ENCODE measurements at places on chromosomes 5 and 9.
A peak's percentile ranks its signal among the peaks of the same experiment; 100 is the strongest.

GRCh38 chr5:179319741-179320281 is 25.4 kb downstream of the ADAMTS2 start:
- DNase-seq, result peak; percentile 78

DNA sequence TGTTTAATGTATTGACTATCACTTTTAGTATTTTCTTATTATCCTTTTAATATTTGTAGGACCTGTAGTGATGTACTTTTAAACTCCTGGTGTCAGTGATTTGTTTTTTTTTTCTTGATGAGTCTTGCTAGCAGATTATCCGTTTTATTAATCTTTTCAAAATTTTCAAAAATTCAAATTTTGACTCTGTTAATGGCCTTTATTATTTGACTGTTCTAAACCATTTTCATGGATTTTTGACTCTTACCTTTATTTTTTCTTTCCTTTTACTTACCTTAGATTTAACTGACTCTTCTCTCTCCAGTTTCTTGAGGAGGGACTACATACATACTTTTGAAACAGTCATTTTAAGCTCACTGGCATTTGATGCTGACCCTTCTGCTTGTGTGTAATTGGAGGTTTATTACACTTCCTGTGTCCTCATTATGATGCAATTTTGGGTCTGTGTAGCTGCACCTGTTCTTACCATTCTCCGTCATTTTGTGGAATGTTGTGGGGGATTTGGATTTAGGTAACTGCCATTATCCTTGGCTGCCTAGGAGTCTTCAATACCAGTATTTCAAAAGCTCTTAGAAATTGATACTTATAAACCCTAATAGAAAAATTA is 32.0 kb upstream of the EXOC3 start:
- no peak for DNase-seq

DNA sequence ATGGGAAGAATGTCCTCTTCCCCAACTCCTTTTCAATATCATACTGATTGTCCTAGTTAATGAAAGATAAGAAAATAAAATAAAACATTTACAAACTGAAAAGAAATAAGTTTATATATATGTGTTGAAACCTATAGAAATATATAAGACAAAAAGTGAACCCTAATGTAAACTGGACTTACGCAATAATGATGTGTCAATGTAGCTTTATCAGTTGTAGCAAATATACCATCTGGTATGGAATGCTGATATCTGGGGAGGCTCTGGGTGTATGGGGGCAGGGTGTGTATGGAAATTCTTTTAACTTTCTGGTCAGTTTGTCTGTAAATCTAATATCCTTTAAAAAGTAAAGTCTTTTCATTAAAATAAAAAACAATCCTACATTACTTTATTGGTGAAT is 603.9 kb downstream of the DMRTA1 start:
- no peak for DNase-seq

- no peak for DNase-seq
Observed at GRCh38 chr5:74100268-74100665, 474.3 kb downstream of the ARHGEF28 start.

GRCh38 chr9:4263591-4263990 is 36.3 kb downstream of the GLIS3 start:
- DNase-seq, result no peak

DNA sequence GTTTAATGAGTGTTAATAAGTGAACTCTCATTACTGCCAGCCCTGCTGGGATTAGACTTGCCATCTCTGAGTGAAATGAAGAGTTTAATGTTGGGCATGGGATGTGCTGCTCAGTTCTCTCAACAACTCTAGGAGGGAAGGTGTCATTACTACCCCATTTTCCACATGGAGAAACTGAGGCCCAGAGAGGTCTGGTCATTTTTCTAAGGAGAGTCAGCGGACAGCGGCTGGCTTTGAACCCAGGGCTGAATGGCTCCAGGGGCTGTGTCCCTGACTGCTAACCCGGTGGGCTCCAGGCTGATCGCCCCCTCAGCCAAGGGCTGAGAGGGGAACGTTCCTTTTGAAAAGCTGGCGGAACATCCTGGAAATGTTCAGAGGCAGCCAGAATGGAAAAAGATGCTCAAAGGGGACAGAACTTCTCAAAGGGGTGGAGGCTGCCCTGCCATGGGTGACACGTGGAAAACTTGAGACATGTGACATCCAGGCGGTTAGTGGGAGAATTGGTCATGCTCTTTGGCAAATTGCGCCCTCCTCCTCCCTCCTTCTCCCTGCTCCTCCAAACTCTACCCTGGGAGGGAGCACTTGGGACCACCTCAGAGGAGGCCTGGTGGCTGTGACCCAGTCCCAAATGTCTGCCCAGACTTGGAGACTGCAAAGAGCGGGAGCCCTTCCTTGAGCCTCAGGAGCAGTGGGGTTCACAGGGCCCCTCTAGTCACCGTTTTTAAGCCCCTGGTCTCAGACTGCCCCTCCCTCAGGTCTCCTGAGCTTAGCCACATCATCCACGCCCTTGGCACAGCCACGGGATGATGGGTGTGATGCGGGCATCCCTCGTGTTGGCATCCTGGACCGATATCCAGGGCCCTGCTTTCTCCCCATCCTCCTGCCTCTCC is 28.7 kb downstream of the DNM1 start:
- no peak for DNase-seq

DNA sequence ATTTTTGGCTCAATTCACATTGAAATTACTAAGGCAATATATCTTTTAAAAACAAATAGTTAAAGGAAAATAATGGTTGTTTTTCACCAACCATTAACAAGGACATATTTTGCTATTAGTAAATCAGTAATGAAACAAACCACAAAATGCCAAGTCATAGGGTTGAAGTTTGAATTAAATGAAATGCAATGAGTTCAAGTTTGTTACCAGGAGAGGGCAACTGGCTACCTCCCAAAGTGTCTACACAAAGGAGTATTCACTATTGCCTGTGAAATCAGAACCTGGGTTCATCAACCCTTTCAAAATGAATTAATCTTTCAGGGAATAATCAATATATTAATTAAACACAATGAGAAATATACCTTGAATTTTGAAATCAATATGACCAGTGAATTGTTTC is 138.4 kb upstream of the DMRTA1 start:
- no peak for DNase-seq

DNA sequence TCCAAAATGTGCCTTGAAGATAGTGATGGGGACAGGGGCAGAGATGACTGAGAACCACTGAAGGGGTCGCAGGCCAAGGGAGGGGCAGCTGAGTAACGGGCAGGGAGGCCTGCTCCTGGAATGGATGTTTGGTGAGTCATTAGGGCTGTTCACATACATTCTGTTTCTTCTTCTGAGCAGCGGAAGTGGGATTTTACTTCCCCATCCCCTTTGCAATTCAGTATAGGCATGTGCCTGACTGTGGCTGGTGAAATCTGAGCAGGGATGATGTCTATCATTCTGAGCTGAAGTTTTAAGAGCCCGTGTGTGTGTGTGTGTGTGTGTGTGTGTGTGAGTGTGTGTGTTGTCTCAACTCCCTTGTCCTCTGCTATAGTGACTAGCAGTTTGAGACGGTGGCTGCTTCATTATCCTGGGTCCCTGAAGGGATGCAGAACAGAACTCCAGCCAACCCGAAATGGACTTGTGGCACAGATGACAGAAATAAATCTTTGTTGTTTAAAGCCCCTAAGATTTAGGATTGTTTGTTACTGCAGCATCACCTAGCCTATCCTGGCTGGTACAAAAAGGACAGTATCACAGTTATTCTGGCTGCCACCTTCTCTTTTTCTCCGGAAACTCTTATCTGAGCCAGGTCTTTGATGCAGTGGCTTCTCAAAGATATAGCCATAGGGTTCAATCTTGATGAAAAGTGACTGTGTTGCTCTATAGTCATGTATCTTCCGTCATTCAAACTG is 29.2 kb upstream of the TGFBI start:
- peak; percentile 63 for DNase-seq

DNA sequence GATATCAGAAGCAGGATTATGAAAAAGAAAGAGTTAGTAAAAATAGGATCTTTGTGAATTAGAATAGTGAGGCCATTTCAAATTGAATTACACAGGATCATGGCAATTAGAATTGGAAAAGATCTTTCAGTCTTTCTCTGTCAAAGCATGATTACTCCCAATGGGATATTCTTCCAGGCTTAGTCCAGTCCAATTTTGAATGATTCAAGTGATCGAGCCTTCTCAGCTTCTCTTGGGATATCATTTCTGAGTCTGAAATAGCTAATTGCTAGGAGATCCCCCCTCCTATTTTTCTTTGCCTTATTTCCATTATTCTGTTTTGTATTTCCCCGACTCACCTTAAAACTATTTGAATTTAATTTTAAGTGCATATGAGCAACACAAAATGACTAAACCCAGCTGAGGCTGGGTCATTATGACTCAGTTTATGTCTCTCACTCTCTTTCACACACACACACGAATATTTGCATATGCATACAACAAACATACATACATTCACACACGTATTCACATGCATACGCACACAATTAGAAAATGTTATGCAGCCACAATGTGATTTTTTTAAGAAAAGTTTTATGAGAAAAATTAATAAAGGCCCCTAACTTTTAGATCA is 34.8 kb upstream of the EFNA5 start:
- DNase-seq, result no peak

DNA sequence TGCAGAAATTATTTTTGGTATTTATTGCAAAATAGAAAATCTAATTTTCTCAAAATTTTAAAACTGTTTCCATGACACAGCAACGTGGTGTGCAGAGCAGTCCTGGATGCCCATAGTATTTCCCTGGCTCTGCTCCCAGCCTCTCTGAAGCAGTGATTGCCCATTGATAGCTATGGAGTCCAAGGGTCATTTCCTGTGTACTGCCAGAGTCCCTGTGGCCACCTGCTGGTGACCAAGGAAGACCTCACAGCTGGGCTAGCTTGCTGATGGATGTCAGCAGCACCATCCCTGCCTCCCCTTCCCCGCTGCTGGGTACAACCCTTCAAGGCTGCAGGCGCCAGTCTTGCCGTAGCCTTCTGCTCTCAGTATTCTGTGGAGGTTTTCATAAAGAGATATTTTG is 184.1 kb downstream of the DIRAS2 start:
- no peak for DNase-seq
